ENCODE measurements at places on chromosomes 4 and X.

GRCh38 chr4:21535898-21536297, 412.7 kb downstream of the KCNIP4 start:
- no peak for DNase-seq

DNA sequence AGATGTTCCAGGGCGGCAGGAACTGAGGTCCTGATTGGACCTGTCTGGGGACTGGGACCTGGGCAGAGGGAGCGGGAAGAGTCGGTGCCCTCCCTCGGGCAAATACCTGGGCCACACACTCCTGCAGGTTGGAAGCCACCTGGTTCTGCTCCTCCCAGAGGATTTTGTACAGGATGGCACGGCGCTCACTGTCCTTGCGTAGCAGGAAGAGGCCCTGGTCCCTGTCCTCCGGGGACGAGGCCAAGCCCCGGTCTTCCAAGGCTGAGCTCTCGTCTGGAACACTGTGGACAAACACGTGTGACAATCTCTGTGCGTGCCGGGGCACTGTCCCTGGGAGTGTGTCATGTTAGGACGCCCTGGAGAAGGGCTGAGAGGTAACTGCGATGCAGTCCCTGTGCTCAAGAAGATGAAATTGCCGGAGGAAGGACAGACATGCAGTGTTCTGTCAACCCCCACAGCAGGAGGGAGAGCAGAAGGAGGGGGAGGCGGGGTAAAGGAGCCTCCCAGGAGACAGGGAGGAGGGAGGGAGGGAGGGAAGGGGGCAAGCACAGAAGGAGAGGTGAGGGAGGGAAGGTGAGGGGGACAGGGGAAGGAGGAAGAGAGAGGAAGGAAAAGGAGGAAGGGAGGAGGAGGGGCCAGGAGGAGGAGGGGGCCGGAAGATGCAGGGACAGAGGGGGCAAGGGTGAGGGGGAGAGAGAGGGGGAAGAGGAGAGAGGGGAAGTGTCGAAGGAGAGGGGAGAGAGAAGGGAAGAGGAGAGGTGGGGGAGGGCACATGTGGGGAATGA, 29.0 kb downstream of the PDHA1 start:
- DNase-seq, result no peak

- no peak for DNase-seq
Measured at GRCh38 chr4:98505992-98506391, 152.4 kb downstream of the TSPAN5 start.

- DNase-seq, result no peak
Measured at GRCh38 chr4:41989994-41990364, 351 bp upstream of the SLC30A9 start.

DNA sequence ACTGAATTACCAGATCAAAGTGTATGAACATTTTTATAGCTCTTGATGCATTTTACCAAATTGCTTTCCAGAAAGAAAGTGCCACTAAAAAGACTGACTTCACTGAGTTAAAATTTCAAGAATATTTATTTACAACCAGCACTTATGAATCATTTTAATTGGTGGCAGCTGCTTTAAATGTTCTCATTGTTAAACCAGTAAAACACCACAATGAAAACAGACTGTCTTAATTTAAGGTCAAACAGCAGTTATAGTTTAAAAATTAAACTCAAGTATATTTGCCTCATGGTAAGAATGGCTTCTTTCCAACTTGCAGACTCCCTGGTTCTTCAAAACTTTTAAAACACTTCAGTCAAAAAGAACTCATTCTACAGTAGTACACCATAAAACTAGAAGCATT, 36.9 kb downstream of the AMMECR1 start:
- no peak for DNase-seq

DNA sequence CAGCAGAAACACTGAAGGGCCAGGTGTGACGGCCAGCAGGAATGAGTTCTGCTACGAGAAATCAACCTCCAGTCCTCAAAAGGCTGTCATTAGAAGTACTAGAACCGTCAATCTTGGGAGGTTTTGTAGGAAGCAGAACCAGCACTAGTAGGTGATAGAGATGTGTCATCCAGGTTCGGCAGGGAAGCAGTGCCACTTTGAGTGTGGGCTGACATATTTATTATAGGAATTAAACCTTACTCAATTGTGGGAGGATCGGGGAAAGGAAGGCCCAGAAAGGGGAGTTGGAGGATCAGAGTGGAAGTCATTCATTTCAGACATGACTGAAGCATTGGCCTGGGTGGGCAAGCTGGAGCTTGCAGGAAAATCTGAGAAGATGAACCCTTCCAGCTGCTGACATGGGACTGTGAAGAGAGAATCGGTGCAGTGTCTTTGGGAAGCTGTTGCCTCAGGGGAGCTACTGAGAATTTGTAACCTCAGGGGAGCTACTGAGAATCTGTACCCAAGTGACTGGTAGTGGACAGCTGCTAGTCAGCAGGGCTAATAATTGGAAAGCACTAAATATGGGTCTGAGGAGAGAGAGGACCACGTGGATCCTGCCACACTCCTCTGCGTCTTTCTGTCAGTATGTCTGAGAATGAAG, 177.4 kb downstream of the SPRY1 start:
- DNase-seq, result no peak

- no peak for DNase-seq
Measured at GRCh38 chr4:24557026-24558025, 27.0 kb downstream of the DHX15 start.

- no peak for DNase-seq
Measured at GRCh38 chr4:687971-688853, 739 bp downstream of the SLC49A3 start.

DNA sequence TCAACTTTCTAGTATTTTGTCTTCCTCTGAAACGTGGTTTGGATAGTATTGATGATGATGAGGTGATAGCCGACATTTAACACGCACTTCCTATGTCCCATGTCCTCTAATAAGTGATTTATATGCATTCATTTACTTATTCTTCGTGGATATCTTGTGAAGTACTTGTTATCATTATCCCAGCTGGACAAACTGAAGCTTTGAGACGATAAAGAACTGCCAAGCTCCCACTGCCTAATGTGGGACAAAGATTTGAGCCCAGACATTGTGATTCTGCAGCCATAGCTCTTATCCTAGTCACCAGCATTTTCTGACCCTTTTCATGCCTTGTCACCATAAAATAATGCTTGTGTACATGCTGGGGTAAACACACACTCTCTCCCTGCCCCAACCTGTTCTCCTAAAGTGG, 92.5 kb downstream of the RAPGEF2 start:
- no peak for DNase-seq

DNA sequence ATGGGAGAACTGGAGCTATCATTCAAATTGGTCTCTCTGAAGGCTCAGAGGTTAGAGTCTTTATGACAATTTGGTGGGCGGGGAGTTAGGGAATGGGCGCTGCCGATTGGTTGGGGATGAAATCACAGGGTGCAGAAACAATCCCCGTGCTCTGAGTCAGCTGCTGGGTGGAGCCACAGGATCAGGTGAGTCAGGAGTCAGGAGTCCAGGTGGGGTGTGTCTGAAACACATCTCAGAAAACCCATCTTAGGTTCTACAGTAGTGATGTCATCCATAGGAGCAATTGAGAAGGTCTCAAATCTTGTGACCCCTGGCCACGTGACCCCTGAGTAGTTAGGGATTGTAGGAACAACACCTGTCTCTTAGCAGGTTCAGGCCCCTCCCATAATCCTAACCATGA, 41.6 kb upstream of the TLR3 start:
- no peak for DNase-seq

- no peak for DNase-seq
Measured at GRCh38 chrX:6019076-6019475, 209.6 kb downstream of the NLGN4X start.

DNA sequence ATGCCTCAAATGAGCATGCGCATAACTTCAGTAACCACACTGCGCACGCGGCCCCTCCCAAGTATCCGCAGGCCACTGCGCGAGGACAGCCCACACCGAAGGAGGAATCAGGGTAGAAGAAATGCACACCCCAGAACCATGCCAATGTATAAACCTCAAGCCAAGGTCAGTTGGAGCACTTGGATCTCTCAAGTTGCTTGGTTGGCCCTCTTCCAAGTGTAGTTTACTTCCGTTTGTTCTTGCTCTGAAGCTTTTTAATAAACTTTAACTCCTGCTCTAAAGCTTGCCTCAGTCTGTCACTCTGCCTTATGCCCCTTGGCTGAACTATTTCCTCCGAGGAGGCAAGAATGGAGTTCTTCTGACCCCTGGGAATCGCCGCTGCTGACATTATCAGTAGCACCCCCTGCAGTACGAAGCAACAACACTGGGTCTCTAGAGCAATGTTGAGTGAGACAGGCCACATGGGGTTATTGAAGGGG, 22.0 kb upstream of the SPINK2 start:
- no peak for DNase-seq

DNA sequence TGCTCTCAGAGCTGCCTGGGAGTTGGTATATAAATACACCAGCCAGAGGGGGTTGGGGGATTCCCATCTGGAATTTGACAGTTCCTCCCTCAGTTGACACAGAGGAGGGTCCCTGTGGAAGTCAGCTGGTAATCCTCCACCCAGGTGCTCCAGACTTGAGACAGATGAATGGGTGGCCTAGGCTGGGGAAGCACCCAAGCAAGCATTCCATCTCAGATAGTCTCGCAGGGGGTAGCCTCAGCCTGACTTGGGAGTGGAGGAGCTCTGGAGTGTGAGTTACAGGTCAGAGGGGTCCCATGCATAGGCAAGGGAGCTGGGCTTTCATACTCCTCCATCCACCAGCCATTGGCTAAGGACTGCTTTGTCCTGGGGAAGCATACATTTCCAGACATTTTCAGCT, 229.3 kb upstream of the BCOR start:
- no peak for DNase-seq

- no peak for DNase-seq
Measured at GRCh38 chrX:71320126-71320525, 18.6 kb downstream of the ITGB1BP2 start.

DNA sequence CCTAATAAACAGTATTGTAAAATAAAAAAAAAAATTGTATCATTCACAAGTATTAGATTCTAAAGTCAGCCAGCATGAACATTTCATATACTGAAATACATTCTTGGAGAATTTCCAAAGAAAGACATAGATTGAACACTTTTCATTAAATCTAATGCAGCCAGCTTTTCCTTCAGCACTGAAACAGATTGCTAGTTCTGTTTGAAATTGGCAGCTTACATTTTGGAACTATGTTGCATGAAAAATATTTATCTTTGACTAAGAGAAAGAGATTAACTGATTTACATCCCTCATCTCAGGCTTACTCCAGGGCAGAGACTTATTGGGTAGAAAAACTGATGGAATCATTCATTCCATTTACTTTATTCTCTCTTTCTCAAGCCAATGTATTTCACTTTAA, 272.7 kb downstream of the PDHA2 start:
- no peak for DNase-seq

- DNase-seq, result no peak
Measured at GRCh38 chr4:105196523-105197145, 50.0 kb downstream of the TET2 start.

- no peak for DNase-seq
Measured at GRCh38 chr4:26434030-26434639, 56.1 kb downstream of the CCKAR start.

DNA sequence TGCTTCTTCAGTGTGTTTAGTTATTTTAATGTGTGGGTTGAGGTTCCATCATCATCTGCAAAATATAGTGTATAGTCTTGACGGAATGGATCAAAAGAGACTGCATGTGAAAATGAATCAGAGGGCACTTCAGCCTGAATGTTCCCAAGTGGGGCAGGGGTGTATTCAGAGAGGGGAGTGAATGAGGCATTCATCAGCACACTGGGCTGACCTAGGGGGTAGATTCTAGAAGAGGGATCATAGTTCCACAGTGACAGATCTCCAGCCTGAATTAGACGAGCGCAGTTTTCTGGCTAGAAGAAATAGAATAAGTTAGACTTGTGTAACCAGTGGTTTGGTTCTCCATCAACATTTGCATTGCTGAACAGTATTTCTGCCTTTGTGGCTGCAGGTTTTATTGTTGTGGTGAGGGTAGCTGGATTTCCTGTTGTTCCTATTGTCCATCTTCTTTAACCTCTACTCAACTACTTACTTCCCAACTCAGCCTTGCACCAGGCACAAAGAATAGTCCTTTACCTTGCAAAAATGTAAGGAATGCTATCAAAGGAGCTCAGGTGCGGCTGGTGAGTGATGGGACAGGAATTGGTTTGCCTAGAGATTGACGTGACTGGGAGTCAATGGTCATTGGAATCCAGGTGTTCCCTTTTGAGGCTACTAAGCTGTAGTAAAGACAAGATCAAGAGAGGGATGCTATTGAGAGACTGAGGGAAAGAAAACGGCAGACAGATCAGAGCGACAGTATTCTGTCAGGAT, 50.9 kb downstream of the NAP1L5 start:
- DNase-seq, result no peak

GRCh38 chr4:103361926-103362325, 163.8 kb upstream of the CENPE start:
- no peak for DNase-seq

GRCh38 chr4:866761-867390, 40.9 kb upstream of the CPLX1 start:
- DNase-seq, result no peak

GRCh38 chrX:68685685-68686084, 38.2 kb downstream of the STARD8 start:
- no peak for DNase-seq

- DNase-seq, result no peak
Measured at GRCh38 chrX:44303119-44303518, 40.4 kb downstream of the EFHC2 start.

GRCh38 chrX:110056419-110056818, 53.5 kb downstream of the TMEM164 start:
- DNase-seq, result no peak

GRCh38 chrX:65677954-65678469, 10.6 kb downstream of the MSN start:
- no peak for DNase-seq

GRCh38 chrX:40359593-40359992, 221.2 kb upstream of the ATP6AP2 start:
- no peak for DNase-seq

GRCh38 chrX:123779908-123780396, 47.1 kb upstream of the THOC2 start:
- no peak for DNase-seq

DNA sequence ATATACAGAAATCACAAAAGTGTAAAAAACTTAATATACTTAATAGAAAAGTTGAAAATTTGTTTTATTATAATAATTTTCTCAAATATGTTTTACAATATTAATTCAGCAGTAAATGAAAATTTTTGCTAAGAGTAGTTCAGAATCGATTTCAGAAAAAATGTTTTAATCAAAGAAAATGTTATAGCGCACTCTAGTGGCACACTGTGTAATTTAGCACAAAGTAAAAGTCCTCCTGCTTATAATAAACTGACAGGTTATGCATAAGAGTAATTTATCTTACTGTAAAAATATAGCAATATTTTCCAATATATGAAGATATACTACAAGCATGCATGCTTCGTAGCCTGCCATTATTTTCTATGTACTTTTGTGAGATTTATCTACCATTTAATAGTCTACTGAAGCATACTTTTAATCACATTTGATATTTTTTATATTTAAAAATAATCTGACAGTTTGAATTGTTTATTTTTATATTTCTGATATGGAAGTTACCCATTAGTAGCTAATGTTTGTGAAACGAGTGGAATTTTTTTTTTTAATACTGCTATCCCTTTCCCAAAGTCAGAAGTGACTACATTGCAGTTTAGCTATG, 217.9 kb upstream of the KLHL4 start:
- no peak for DNase-seq

GRCh38 chr4:102862016-102862415, 6.8 kb upstream of the CISD2 start:
- no peak for DNase-seq

- DNase-seq, result no peak
Measured at GRCh38 chr4:134722306-134722705, 520.7 kb upstream of the PABPC4L start.

All from stimulated activated CD8-positive, alpha-beta memory T cell treated with anti-CD3 and anti-CD28 coated beads, Interleukin-15, amount 100 ng/mL, for 24 hours (primary cell).